Stimulated activated CD4-positive, alpha-beta T cell treated with anti-CD3 and anti-CD28 coated beads, Interleukin-4, amount 100 ng/mL, for 48 hours (primary cell): ENCODE measurements at places on chromosomes 5 and 9.
A peak's percentile ranks its signal among the peaks of the same experiment; 100 is the strongest.

DNA sequence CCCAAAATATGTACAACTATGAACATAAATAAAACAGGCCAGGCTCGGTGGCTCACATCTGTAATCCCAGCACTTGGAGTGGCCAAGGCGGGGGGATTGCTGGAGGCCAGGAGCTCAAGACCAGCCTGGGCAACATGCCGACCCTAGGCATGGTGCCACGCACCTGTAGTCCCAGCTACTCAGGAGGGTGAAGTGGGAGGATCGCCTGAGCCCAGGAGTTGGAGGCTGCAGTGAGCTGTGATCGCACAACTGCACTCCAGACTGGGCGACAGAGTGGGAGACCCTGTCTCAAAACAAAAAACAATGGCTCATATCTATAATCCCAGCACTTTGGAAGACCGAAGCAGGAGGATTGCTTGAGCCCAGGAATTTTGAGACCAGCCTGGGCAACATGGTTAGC lies 1.5 kb downstream of the HAUS6 start:
- DNase-seq = no peak

DNA sequence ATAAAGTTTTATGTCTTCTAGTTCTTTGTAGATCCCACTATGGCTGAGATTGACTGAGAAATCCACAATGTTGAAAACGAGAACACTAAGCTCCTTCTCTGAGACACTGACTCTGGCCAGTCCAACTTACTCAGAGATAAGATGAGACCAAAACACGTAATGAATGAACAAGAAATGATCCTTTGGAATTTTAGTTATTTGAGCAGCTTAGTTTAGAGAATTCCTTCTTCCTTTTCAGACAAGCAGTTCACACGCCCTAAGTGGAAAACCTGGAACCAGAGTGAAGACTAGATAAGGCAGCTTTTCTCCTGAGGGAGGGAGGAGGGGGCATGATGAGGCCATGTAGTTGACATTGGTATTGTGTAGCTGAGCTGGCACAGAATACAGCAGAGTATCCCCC lies 139.6 kb downstream of the GABRB2 start:
- no peak for DNase-seq

DNA sequence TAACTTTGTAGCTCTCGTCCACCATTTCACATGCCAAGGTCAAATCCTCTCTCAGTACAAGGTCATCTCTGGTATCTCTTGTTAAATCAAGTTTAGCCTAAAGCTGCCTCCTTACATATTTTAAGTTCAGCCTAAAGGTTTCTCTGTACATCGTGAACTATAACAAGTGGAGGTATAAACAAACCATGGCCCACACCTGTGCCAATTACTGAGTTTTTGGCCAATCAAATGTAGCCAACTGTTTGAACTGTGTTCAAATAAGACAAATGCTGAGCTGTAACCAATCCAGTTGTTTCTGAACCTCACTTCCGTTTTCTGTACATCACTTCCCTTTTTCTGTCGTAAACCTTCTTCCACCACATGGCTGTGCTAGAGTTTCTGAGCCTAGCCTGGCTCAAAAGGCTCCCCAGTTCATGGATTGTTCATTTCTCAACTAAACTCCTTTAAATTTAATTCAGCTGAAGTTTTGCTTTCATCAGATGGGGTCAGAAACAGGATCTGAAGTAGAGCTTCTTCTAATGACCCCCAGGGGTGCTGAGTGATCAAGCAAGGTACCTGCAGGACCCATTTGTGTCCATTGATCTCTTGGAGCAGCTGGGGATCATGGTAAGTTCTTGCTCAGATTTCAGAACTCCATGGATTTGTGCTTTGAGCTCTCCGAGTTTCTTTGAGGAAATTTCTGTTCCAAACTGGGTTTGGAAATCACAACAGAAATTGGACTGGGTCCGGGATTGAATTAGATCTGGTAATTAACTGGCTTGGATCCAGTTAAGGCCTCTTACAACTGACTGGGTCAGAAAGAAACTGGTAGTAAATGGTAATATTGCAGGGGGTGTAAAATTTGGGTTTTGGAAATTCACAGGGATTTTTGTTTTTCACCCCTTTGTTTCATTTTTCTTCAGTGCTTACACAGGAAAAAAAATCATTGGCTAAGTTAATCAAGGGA lies 11.0 kb upstream of the NANS start:
- DNase-seq = no peak

DNA sequence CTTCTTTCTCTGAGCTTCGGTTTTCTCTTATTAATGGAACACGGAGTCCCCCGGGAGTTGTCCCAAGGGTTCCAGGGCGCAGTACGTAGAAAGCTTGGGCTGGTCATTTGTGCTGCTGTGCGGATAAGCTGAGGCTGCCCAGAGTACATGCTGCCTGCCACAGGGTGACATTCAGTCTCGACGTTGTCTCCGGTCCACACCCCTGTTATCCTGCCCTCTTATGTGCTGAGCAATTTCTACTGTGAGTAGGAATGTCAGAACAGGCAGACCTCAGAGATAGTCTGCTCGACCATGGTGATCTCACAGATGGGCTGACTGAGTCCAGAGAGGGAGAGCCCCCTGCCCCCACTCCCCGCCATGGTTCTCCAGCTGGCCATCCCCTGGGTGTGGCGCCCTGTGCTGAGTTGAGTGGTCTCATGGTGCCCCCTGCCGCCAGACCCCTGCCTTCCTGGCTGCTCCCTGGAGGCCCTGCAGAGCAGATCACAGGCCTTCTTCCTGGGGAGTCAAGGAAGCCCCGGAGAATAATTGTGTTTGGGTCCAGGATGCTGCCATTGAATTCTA lies 124.0 kb downstream of the RGS3 start:
- no peak for DNase-seq

- no peak for DNase-seq
These were observed 472 bp downstream of the FBXO4 start for GRCh38 chr5:41925555-41925951.

DNA sequence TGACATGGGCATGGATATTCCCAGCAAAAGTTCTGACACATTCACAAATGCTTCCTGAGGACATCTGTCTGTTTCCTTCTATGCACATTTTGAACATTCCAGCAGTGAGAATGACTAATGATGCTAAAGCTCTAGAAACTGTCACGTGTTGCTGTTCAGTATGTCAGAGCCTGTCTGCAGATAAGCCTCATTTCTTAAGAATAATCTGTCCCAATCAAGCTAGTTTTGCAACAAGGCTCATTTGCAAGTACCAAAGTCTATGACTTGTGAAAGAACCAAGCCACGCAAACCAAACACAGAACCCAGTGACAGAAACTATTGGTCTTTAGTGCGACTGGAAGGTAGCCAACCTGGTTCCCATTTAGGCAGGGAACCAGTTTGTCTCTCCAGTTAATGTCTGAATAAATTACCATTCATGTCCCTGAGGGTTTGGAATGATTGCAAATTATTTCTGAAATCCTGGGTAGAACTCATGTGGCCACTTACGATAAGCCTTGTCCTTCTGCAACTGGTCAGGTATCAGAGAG lies 178.5 kb downstream of the C9orf152 start:
- no peak for DNase-seq

DNA sequence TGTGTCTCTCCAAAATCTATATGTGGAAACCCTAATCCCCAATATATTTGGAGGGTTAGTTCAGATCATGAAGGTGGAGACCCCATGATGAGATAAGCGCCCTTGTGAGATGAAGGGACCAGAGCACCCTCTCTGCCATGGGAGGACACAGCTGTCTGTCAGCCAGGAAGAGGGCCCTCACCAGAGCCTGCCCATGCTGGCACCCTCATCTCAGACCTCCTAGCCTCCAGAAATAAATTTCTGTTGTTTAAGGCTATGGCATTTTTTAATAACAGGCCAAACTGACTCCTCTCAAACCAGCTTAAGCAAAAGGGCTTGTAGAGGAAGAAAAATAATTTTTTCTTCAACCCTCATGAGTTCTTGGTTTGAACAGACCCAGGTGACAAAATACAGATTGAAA lies 79.2 kb upstream of the MAMDC2 start:
- DNase-seq = no peak

DNA sequence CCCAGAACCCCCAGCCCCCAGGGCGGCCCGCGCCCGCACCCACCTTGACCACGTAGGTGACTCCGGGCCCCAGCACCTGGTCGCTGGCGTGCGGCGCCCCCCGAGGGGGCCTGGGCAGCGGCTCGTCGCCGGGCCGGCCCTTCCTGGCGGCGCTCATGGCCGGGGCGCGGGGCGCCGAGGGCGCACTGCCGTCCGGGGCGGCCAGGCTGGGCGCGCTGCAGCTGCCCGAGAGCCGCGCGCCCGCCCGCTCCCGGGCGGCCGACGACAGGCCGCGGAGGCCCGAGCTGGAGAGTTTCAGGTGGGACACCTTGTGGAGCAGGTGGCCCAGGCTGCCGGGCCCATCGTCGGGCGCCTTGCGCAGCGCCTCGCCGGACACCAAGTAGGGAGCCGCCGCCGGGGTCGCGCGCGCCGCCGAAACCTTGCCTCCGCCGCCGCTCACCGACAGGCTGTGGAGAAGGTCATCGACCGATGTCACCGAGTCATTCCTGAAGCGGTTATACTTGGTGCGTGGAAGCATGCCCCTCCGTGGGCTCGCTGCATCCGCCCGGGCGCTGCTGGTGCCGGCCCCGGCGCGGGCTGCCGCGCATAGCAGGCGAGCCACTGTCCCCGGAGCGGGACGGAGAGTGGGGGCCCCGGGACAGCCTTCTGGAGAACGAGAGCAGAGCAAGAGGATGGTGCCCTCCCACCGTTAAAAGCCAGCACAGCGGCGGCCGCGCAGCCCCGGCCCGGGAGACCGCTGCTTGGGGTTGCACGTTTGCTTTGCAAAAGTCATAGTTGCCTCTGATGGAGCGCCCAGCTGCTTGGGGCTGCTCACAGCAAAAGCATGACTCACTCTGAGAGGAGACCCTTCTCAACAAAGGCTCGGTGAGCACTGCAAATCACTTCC lies at the start of gene SHC3:
SHC3 (minus strand) TSS at position 875 of the 886 bp plus-strand sequence; CDS start at position 517, 358 bp downstream.
- no peak for DNase-seq

DNA sequence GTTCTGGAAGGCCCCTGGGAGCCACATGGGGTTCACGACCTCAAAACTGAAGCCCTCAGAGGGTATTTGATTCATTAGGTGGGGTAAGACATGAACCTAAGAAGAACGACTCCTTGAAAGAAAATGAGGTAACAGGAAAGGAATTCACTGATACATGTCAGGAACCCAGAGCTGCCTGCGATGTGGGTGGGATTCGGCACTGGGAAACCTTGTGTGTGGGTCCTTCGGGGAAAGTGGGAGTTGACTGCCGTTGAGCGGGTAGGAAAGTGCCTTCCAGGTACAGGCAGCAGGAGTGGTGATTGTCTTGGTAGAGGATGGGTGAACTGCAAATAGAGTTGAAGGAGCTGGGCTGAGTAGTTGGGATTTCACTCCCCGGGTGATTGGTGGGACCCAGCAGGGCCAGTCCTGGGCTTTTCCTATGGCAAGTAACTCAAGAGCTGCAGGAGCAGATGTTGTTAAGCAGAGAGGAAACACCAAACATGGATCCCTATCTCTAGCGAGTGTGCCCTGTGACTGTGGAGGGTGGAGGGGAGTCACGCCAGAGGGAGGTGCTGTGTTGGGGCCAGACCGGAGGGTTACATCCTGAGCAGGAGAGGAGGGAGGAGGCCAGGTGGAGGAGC lies 30.8 kb downstream of the ANKRD33B start:
- DNase-seq = no peak

DNA sequence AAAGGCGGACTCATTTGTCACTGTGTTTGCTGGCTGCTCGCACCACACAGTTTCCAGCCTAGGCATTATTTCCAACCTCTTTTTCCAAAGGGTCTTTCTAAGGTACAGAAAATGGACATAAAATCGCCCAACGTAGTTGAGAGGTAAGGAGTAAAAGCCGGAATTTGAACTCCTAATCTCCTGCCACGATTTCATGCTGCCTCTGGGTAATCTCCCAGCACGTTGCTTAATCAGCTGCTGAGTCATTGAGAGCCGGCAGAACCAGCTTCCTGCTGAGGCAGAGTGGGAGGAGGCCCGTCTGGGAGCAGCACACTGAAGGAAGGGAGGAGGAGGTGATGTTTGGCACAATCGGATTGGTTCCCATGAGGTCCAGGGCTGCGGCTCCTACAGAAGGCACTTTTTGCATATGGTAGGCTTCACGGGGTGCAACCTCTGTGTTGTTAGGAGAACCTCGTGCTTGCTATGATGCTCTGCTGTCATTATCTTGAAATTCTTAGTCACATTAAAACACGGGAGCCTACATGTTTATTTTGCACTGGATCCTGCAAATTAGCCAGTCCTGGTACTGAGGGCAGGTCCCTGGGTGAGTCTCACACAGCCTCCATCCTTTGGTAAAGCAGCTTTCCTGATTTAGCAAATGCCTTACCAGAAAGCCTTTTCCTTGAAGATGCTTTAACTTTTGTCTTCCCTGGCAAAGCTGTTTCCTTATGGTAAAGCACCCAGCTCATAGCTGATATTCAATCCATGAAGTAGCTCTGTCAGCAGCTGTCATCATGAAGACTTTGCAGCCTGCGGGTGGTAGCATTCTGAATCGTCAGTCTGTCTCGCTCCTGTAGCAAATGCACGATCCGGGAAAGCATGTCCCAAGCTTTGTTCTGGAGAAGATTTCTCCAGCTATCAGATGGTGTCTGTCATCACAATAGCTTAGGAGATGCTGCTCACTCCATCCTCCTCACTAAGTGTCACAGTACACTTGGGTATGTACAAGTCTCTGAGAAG lies 191.6 kb upstream of the MSX2 start:
- peak; percentile 1 for DNase-seq

GRCh38 chr5:168853972-168854371 lies 274.8 kb upstream of the PANK3 start:
- no peak for DNase-seq

GRCh38 chr9:132671620-132672412 lies 1.6 kb downstream of the GTF3C4 start:
- no peak for DNase-seq

GRCh38 chr9:126611592-126612325 lies 2.0 kb upstream of the LMX1B start:
- peak; percentile 75 for DNase-seq

GRCh38 chr5:37836235-37836591 lies 3.6 kb downstream of the GDNF start:
- no peak for DNase-seq

DNA sequence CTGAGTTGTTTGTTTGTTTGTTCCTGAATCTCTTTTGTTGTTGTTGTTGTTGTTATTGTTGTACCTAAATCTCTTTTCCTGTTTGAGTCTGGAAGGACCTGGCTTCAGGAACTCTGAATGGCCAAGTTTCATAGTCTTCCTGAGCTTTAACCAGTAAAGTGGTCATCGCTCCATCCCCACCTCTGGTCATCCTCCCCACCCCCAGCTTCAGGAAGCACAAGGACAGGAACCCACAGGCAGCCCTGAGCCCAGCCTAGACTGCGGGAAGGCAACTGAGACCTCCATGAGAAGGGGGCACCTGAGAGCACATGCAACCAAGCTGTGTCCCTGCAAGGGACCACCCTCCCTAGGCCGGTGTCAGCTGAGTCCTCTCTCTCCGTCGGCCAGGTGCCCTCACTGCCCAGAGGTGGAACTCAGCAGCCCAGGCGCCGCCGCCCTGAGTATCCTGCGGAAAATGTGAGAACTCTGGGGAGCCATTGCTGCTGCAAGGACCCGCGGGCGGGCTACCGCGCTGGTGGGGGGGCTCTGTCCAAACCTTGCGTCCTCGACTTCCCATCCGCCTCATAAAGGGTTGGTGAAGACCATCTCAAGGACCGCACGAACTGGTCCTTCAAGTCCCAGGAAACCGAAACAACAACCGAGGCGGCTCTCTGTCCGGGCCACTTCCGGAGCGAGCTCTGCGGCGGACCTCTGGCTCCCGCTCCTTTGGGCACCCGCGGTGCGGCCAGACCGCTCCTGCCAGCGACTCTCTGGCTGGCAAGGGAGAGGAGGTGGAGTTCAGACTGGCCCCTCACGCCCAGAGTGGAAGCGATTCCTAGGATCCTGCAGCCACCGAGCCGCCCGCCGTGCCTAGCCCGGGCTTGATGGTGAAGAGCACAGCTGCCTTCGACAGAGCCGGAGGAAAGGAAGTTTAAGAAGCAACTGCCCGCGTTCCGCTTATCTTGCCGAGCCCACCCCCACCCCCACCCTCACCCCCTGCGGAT lies 4.2 kb downstream of the BARX1 start:
- DNase-seq = no peak
